ENCODE measurements at places on chromosomes 4 and X.

- no peak for DNase-seq
Observed at GRCh38 chrX:124035657-124036056, 74.2 kb downstream of the STAG2 start.

DNA sequence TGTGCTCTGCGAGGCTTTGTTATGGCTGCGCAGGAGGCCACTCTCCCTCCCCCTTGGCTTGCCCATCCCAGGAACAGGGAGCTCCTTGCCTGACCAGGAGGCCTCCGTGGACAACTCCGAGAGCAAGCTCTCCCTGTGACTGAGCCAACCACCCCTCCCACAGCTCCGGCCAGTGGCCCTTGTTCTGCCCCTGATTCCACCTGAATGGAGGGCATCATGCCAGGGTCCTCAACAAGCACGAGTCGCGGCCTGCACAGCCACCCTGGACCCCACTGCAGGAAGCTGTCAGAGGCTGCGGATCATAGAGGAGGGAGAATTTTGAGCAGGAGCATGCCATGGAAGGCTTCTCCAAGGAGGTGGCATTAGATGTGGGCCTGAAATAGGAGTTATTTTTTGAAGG lies 44.8 kb upstream of the GRPEL1 start:
- no peak for DNase-seq

GRCh38 chrX:108304210-108304609 lies 134.0 kb downstream of the COL4A6 start:
- no peak for DNase-seq

GRCh38 chrX:18491587-18492340 lies 66.4 kb downstream of the CDKL5 start:
- no peak for DNase-seq

GRCh38 chrX:130145123-130145522 lies 20.5 kb downstream of the AIFM1 start:
- no peak for DNase-seq

- no peak for DNase-seq
Observed at GRCh38 chrX:150192816-150193215, 170.3 kb upstream of the MAMLD1 start.

DNA sequence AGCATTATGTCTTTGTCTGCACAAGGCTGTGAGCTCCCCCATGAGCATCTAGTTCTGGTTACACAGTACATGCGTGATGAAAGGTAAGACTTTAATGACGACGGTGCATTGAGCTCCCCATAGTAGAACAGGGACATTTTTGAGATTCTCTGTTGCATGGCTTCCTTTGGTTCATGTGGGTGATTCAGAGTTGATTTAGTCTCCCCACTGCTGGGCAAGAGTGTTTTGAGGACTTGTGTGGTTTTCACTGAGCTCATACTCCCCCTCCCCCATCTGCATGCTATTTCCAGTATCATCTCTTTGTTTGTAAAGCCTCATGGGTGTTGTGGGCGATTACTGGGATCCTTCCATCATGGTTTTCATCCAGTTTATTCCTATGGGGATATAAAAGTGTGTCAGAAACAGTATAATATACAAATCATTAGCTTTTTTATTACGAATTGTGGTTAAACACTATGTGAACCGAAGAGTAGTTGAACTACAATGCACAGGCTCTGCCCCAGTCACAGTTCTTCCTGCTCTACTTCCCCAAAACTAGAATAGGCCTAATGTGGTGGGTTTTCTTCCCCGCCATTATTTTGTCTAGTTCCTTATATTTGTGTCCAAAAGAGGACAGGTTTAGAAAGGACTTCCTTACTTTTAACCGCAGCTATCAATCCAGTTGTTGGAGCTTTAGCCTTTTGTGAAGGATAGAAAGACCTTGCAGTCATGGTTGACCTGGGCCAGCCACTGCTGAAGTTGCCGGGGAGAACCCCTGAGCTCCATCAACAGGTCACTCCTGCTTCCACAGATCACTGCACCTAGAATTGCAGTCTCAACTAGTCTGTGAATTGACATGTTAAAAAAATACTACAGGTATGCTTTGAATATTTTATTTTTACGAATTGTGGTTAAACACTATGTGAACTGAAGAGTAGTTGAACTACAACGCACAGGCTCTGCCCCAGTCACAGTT lies 30.4 kb downstream of the KIT start:
- DNase-seq: no peak

- DNase-seq: no peak
Observed at GRCh38 chr4:104829761-104830160, 316.9 kb upstream of the TET2 start.

DNA sequence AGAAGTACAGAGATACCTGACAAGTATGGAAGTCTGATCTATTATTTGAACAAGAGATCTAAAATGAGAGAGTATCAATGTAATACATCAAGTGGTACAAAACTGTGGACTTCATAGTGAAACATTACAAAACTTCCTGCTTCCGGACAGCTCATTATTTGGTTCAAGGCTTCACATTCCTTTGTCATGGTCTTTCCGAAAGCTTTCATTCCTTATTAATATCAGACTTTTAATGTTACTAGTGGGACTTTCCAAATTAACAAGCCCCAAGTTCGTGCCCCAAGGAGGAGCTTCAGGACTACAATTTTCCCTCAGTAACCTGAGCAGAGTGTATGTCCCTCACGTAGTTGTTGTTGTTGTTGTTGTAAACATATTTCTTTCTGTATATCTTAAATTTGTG lies 1.2 kb downstream of the CHIC2 start:
- no peak for DNase-seq

DNA sequence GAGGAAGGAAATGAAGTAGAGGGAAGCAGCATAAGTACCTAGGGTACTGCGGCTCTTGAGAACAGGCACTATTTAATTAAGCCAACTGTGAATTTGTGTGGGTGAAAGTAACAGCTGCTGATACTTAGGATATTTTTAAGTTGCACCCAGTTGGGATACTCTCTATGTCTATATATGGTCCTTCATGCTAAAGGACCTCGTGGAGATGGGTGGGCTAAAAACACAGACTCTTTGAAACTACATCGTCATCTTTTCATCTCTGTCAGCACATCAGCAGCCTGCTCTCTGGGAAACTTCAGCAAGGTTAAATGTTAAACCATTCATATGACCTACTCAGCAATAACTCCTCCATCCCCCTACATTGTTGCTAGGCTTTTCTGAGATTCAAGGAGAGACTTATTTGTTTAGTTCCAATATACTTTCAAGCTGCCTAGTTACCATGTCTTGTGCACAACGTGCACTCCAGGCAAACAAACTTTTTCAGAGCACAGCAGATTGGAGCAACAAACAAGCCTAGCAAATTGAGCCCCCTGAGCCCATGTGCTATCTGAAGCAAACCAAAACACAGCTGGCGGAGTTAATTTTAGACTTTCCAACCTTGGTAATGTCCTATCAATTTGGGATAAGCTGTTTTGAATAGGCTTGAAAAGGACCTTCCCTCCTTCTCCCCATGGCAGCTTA lies 6.2 kb upstream of the MOB1B start:
- DNase-seq: no peak
